SHP77 (cell line): ENCODE measurements at places on chromosomes 1 and 21.
A peak's percentile ranks its signal among the peaks of the same experiment; 100 is the strongest.

GRCh38 chr21:29660047-29660720 lies 279.6 kb downstream of the GRIK1 start:
- no peak for DNase-seq

DNA sequence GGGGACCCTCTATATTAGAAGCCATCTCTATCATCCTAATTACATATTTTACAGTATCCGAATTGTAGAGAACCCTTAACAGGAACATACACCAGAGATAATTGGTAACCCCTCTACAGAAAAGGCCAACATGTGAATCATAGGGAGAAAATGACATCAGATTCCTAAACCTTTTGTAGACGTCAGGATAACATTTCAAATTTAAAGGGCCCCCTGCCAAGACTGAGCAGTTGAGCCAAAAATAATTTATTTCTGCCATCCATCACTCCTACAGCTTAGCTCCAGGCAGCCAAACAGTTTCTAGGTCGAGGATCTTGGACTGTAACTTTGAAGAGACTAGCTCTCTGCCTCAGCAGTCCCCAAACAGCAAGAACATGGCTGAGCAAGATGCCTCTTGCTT lies 21.2 kb downstream of the ZNF697 start:
- DNase-seq, result no peak

DNA sequence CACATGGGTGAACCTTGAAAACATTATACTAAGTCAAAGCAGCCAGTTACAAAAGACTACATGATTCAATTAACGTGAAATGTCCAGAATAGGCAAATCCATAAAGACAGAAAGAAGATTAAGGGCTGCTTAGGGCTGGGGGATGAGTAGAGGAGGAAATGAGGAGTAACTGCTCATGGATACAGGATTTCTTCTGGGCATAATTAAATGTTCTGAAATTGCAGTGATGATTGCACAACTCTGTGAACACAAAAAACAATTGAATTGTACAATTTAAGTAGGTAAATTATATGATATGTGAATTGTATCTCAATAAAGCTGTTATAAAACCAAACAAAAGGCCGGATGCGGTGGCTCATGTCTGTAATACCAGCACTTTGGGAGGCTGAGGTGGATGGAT lies 52.2 kb downstream of the RERE start:
- DNase-seq, result no peak

- no peak for DNase-seq
Observed at GRCh38 chr1:200034262-200034557, 6.7 kb downstream of the NR5A2 start.

- DNase-seq, result no peak
Observed at GRCh38 chr21:38333301-38334272, 76.8 kb downstream of the KCNJ15 start.

GRCh38 chr1:183191833-183192232 lies 5.8 kb downstream of the LAMC2 start:
- no peak for DNase-seq

GRCh38 chr1:179809506-179810366 lies 66.6 kb downstream of the FAM163A start:
- peak; percentile 27 for DNase-seq

DNA sequence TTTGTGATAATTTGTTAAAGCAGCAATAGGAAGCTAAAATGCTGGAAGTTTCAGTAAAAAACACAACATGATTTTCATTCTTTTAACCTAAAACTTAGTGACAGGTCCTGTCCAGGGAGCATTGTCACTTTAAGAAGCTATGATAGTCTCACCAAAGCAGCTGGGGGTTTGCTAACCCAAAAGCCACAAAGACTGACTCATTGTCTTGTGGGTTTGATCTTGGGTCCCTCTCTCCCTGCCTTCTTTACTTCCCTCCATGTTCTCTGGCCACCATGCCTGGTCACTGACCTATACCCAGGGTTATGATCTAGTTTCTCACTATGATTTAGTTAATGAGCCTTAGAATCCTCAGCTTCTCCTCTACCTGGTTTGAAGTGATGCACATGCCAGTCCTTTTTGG lies 213.5 kb upstream of the PTGFR start:
- no peak for DNase-seq

DNA sequence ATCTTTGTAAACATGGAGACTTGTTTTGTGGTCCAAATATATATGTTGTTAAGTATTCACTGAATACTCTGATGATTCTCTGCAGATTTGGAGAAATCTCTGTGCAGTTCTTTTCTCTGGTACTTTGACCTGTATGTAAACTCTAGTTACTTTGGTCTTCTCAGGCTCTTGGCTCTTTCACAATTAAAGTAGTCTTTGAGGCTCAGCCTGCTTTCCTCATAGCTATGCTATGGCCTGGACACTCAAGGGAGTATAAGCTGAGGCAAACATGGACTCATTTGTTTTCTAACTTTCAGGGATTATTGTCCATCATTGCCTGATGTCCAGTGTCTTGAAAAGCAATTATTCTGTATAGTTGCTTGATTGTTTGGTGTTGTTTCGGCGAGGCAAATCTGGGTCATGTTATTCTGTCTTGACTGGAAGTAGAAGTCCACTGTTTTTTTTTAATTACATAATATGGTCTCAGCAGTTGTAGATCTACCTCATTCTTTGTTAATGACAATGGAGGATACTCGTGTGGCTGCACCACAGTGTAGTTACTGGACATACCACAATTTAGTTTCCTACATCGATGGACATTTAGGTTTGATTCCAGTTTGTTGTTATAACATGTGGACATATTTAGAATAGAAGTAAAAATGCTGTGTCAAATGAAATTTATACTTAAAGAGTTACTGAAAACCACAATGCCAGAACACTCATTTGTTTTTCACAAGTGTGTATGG lies 9.2 kb downstream of the PTBP2 start:
- no peak for DNase-seq

DNA sequence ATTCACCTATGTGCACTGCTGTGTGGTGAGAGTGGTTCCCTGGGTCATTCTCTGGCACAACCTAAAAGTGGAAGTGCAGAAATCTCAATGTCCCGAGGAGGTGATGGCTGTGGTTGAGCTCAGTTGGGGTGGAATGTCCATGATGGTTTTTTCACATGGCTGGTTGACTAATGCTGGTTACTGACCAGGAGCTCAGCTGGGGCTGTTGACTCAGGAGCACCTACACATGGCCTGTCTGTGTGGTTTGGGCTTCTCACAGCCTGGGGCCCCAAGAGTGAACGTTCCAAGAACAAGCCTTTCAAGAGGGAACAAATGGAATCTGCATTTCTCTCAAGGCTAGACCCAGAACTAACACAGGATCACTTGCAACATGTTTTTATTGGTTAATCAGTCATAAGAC lies 6.4 kb upstream of the KANK4 start:
- DNase-seq, result no peak

GRCh38 chr1:234718496-234719453 lies 108.8 kb upstream of the IRF2BP2 start:
- DNase-seq, result no peak

- DNase-seq, result no peak
Observed at GRCh38 chr1:21906173-21907078, 30.7 kb downstream of the HSPG2 start.
